MM.1S (cell line): ENCODE measurements at places on chromosomes 12 and 14.

GRCh38 chr12:42442311-42442759 lies 116.4 kb downstream of the PPHLN1 start:
- DNase-seq: no peak

DNA sequence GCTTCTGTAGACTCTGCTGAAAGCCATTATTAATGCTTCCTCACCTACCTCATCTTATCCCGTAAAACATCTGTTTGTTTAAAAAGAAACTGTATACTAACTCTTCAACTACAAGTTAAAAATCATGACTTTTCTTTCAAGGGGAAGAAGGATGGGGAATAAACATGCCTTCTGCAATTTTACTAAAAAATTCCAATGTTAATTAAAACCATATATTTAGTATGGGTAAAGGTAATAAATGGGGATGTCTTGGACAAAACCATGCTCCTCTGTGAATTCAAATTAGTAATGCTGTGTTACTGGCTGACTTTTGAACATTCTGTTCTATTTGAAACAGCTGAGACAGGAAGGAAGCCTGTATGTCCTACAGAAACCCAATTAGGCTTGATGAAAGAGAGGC lies 311.1 kb upstream of the DIO2 start:
- DNase-seq: no peak

DNA sequence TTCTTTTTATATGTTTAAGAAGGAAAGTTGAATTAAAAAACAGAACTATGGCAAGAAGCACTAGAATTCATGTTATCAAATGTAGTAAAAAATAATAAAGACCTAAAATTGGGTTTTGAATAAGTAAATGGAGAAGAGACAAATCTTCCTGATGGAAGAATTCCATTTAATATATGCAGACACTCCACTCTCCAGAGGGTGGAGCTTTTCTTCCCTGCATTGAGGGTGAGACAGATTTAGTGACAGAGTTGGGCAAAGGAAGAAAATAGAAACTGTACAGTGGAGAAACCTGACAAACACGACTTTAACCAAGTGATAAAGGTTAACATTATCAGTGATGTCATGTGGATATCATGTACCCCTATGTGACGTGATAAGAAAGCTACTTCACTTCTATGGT lies 217.6 kb downstream of the PRKD1 start:
- no peak for DNase-seq

GRCh38 chr14:61050417-61050816 lies 69.4 kb downstream of the SLC38A6 start:
- DNase-seq: no peak

DNA sequence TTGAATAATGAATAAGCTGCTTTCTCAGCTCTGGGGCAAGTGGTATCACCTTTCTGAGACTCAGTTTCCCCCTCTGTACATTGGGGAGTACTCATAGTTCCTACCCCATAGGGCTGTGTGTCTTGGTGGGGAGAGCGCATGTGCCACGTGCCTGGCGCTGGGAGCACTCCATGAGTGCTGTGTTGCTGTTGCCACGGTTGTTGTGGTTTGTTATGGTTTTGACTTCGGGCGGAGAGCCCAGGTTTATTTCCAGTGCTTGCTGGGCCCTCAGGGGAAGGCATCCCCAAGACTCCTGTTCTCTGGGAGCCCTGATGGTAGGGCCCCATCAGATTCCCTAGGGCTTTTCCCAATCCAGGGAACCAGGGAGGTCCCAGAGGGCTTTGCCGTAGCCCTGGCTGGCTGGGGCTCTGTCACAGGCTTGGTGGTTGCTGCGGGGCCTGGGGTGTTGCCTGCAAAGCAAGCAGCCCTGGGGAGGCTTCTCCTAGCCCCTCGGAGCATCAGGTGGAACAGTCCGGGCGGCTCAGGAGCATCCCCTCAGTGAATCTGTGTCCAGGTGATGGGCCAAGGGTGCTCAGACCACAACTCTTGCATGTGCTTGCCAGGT lies 18.6 kb downstream of the SH2B3 start:
- DNase-seq: no peak

DNA sequence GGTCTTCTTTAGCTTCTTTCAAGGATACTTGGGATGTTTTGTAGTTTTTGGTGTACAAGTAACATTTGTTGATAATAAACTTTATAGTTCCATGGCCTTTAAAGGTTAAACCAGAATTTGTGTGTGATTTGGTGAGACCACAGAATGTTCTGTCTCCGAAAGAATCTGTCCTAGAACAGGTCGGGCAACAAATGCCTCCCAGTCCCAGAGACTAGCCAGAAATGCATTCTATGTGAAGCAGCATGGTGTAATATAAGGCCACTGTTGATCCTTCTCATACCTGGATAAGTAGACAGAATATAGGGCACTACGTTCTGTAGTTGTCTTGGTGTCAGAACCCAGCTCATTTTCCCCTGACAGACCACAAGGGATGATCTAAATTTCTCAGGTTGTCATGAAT lies 10.0 kb downstream of the STYK1 start:
- DNase-seq: no peak

- no peak for DNase-seq
These were observed 99.9 kb downstream of the TMTC3 start for GRCh38 chr12:88241862-88242570.

GRCh38 chr12:94813314-94813713 lies 163.0 kb upstream of the TMCC3 start:
- DNase-seq: no peak

DNA sequence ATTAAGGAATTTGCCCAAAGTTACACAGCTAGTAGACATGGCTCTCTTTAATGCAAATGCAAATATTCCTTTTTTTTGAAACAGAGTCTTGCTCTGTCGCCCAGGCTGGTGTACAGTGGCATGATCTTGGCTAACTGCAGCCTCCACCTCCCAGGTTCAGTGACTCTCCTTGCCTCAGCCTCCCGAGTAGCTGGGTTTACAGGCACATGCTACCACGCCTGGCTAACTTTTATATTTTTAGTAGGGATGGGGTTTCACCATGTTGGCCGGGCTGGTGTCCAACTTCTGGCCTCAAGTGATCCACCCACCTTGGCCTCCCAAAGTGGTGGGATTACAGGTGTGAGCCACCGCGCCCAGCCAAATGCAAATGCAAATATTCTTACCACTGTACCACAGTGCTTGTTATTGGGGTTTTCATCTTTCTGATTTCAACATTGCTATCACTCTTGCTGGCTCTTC lies 24.5 kb upstream of the HIGD1C start:
- peak; percentile 10 for DNase-seq

DNA sequence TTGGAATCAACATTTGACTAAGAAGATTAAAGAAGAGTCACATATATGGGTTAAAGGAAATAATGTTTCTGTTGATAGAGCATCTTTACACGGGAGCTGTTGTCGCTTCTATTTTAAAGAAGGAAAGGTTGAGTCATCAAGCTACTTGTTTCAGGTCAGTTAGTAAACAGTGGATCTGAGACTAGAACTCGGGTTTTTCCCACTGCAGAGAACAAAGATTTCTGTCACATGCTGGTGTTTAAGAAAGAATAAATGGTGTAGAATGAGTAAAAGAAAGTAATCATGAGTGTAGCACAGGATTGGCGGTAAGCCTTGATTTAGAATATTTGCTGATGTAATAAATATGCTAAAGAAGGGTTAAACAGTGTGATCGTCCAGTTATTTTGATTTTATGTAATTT lies 455.5 kb downstream of the AEBP2 start:
- peak; percentile 93 for DNase-seq

DNA sequence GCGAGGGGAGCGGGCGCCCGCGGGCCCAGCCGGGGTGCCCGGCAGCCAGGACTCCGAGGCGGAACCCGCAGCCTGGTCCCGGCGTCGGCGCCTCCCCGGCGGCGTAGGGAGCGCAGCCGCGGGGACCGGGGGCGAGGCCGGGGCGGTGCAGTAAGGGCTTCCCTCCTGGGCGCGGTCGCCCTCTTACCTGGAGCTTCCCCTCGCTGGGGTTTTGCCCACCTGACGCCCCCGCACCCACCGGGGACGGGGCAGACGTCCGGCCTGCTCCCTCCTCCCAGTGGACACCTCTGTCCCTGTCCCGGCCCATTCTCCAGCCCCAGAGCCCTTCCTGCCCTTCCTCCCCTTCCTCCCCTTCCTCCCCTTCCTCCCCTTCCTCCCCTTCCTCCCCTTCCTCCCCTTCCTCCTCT lies 413 bp upstream of the TUBA1C start:
- DNase-seq: peak; percentile 50

GRCh38 chr14:23646648-23647549 lies 10.7 kb downstream of the DHRS2 start:
- DNase-seq: no peak

DNA sequence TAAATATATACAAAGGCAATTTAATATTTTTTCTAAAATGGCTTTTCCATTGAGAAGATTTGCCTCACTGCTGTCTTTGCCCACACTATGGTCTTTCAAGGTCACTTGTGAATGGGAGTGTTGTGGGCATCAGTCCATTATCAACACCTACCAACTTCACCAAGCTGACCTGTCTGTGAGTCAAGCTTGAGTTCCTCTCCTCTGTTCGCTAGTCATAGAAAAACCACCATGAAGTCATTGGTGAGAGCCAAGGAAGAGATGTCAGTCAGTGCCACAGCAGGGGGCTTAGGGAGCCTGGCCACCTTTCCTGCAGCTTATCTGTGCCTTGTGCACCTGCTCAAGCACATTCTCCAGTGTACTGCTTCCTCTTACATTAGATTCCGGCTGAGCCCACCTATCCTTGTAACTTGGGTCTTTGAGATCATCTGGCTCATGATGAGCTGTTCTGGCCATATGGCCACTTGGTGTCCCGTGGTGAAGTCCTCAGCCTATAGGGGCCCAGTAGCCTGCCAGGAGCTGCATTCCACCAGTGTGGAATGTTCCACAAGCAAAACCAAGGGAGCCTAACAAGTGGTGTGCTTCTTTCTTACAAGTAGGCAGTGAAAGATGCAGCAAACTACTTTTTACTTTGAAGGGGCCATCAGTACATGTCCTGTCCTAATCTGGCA lies 80.8 kb upstream of the C12orf71 start:
- DNase-seq: no peak

- no peak for DNase-seq
These were observed 40.8 kb upstream of the SPTLC2 start for GRCh38 chr14:77657280-77657679.

DNA sequence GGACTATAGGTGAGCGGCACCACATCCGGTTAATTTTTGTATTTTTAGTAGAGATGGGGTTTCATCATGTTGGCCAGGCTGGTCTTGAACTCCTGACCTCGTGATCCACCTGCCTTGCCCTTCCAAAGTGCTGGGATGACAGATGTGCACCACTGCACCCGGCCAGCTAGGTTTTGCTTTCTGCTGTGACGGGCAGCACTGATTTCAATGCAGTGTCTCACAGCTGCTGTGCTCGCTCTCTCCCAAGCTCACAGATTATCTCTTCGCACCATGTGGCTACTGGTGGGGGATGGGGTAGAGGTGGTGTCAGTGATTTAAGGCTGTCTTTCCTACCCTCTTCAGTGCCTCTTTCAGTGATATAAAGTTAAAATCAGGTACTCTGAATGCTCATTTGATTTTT lies 909.1 kb downstream of the TRHDE start:
- peak; percentile 35 for DNase-seq

- no peak for DNase-seq
These were observed 41.1 kb downstream of the ACSM4 start for GRCh38 chr12:7344833-7345606.

- no peak for DNase-seq
These were observed 3.6 kb downstream of the SLC2A14 start for GRCh38 chr12:7869137-7869536.

GRCh38 chr14:82872494-82872893 lies 1338.8 kb upstream of the SEL1L start:
- no peak for DNase-seq

DNA sequence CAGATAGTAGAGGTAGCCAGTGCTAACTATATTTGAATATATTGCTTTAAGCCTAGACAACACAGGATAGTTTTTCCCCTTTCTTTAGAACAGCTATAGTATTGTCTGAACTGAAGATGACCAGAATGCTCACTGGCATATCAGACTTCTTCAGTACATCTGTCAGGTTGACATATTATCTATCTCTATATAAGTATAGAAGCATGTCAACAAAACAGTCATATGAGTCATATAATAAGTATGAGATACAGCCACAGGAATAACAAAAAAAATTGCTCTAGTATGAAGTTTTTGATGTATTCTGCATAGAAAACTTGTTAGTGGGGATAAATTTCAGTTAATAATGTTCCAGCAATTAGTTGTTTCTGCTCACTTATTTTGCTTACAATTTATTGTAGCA lies 767.7 kb downstream of the LRFN5 start:
- no peak for DNase-seq

- no peak for DNase-seq
These were observed 449.5 kb downstream of the BCAT1 start for GRCh38 chr12:24499151-24500146.

DNA sequence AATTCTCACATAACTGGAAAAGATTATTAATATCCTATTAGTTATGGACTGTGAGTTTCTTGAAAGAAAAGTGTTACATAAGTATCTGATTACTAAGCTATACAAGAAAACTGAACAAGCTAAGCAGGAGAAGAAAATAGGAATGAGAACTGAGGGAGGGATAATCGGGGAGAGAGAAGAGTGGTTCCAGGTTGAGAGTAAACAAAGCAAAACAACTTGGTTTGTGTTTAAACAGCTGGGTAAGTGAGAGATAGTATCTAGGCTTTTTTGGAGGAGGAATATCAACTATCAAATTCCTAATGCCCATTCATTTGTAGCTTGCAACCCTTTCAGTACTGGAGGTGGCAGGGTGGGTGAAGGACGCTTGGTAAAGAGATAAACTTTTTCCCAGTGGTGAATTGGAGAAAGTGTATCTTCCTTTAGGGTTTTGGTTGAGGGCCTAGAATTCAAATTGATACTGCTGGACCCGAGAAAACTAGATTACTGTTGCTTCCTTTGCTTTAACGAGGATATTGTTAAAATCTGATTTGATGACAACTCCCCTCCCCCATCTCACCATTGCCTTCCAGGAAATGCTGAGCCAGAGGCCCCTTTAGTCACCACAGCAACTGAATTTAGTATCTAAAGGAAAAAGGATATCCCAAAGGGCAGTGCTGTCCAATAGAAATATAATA lies 2.0 kb upstream of the SLC2A3 start:
- DNase-seq: no peak

GRCh38 chr12:58387199-58387598 lies 445.8 kb downstream of the ATP23 start:
- no peak for DNase-seq

DNA sequence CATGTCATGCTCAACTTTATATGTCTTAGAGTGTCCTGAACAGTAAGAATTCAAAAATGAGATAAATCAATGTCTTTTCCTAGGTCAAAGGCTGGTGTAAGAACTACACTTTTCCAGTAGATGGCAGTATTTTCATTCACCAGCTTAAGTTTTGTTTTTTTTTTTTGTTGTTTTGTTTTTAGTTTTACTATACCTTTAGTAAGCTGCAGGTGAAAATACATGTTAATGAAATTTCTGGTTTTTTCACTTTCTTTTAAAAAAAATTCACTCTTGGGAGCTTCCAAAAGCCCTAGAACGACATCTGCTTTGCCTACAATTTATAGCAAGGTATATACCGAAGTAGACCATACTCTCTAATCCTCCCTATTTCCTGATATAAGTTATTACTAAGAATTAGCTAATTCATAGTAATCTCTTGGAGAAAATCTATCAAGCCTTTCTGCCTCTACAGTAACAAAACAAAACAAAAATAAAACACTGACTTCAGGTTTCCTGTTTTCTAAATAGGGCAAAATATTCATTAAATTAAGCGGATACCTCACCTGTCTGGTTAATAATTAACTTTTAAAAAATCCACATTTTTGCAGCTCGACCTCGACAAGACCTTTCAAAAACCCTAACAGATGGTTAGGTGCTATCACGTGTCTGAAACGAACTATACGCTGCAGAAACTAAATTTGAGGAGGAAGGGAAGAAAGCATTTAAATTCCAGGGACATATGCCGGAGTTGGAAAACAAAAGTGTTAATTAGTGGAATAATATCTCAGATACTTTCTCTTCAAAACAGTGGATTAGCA lies 2.7 kb upstream of the SAMD4A start:
- DNase-seq: peak; percentile 31

GRCh38 chr12:105352052-105352451 lies 21.6 kb downstream of the C12orf75 start:
- DNase-seq: peak; percentile 52
